ENCODE measurements at places on chromosomes 5 and 9.

- no peak for DNase-seq
Measured at GRCh38 chr9:36029202-36029601, 7.5 kb upstream of the RECK start.

GRCh38 chr9:90018688-90019087 is 413.9 kb downstream of the GADD45G start:
- no peak for DNase-seq

DNA sequence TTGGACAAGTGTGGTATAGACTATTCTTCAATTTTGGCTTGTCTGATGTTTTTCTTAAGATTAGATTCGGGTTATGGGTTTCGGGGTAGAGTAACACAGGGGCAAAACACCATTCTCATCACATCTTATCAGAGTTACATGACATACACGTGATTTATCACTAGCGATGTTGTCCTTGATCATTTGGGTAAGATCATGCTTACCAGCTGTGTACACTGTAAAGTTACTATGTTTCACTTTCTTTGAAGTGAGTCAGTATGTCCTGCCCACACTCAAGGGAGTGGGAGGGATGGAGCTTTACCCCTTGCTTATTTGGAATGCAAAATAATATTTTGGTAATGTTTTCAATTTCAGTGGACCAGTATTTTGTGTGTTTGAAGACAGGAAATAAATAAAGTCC is 101.8 kb upstream of the TAF11L2 start:
- no peak for DNase-seq

GRCh38 chr5:132300577-132301343 is 6.6 kb downstream of the SLC22A4 start:
- DNase-seq: no peak

DNA sequence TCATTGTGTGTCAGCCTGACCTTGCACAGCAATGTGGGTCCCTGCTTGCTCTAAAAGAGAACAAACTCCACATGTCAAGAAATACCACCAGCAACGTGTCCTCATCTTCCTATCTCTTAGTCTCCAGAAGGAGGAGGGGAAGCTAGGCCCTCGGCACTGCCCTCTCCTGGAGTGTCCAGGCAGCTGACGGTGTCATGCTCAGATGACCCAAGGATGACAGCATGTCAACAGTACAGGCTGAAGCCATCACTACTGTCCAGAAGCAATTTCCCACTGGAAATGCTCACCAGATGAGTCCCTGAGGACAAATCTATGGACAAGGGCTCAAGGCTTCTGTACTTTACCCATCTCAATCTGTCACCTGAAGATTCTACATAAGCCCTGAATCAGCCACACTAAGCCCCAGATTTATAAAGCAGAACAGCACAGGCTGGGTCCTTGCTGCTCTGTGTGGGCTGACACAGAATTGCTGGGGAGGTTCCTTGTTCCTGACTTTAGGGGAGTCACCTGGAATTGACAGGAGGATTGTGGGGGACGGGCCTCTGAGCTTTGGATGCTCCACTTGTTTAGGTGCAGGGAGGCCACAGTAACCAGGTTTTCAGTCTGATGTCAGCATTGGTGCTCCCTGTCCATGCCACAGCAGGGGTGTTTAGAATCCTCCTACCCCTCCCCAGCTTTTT is 210.2 kb downstream of the DAB2IP start:
- peak; percentile 36 for DNase-seq

- DNase-seq: no peak
Measured at GRCh38 chr9:36325081-36325828, 67.0 kb upstream of the GNE start.

GRCh38 chr5:152505442-152506042 is 100.5 kb upstream of the NMUR2 start:
- peak; percentile 77 for DNase-seq

- DNase-seq: peak; percentile 49
Measured at GRCh38 chr9:98807814-98808195, 335 bp downstream of the GALNT12 start.

DNA sequence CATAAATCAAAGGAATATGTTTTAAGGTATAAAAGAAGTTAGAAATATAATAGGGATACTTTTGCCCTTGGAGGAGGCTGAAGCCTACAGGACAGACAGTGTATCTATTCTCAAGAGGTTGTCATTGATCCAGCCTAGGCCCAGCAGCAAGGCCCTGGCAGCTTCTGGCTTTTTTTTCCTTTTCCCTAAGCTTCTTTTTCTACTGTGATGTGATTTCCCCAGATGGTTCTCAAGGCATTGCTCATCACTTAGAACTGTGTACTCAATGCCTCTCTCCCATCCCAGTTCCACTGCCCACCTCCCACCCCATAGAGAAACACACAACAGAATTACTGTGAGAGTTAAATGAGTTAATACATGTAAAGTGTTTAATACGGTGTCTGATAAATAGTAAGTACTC is 88.6 kb downstream of the SLC44A1 start:
- DNase-seq: no peak

DNA sequence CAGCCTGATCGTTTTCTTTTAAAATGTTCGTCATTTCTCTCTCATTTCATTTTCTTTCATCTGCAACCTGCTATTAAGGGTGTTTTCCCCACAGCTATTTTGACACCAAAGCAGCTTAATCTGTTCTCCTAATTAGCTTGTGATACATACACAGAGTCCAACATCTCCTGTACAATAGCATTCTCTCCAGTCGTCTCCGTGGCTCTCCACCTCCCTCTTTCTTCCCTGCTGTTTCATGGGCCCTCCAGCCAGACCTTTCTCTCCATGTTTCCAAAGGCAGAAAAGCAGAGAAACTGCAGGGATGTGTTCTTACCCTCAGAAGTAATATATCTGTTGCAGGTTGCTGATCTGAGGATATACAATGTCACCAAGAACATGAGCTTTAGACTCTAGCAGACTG is 88.8 kb upstream of the SPOCK1 start:
- no peak for DNase-seq

DNA sequence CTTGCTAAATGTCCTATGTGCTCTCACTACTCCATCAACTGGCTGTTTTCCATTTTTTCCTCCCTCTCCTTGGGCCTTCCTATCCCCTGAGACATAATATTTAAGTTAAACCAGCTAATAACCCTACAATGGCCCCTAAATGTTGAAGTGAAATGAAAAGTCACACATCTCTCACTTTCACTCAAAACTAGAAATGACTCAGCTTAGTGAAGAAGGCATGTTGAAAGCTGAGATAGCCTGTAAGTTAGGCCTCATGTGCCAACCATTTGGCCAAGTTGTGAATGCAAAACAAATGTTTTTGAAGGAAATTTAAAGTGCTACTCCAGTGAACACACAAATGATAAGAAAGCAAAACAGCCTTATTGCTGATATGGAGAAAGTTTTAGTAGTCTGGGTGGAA is 48.8 kb upstream of the CDH10 start:
- no peak for DNase-seq

- peak; percentile 67 for DNase-seq
Measured at GRCh38 chr5:171418316-171418981, 998 bp upstream of the FGF18 start.

DNA sequence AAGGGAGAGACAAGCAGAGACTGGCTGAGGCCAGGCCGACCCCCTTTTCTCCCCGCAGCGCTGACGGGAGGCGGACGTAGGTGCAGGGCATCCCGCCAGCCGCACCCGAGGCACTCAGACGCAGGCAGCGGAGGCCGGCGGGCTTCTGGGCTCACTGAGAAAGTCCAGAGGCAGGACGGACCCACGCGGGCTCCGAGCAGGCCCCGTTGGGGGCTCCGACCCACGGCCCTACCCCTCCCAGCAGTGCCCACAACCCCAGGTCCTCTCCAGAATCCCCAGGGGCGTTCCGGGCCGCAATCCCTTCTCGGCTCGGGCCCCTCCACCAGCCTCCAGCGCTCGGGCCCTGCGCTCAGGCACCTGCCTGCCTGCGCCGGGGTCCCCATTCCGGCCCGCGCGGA is 543 bp downstream of the MTMR12 start:
- peak; percentile 78 for DNase-seq

GRCh38 chr5:104016646-104017045 is 454.1 kb upstream of the NUDT12 start:
- no peak for DNase-seq

DNA sequence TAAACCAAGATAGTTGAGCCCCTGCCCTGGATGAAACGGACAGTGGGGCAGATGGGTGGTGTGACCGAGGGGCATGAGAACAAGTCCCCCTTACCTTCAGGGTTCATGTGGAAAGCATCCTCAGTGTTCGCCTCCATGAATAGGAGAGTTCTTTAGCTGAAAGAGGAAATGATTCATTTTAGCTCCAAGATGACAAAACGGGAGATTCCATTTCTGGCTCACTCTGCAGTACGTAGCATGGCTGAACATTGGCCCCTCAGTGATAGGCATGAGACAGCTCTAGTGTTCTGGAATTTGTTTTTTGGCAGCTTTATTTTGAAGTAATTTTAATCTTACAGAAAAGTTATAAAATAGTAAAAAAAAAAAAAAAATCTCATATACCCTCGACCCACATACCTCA is 70.2 kb upstream of the AGXT2 start:
- no peak for DNase-seq

GRCh38 chr9:72462340-72462739 is 59.1 kb upstream of the TMC1 start:
- no peak for DNase-seq

DNA sequence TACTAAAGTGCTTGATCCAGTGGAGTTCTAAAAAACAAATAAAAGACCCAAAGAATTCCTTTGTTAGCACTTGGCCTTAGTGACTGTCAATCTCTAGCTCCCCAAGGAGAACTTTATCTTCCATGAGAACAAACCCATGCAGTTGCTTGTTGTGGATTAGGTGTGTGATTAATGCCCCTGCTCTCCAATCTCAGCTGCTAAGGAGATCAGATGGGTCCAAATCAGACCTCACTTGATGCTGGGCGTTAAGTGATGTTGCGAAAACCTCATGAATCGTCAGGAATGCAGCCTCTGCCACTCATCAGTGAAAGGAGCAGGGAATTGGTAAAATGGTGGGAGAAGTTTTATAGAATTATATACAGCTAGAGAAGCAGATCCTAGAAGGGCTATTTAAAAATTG is 133.7 kb downstream of the DMAC1 start:
- no peak for DNase-seq

- DNase-seq: no peak
Measured at GRCh38 chr5:39825301-39825700, 400.5 kb upstream of the DAB2 start.

DNA sequence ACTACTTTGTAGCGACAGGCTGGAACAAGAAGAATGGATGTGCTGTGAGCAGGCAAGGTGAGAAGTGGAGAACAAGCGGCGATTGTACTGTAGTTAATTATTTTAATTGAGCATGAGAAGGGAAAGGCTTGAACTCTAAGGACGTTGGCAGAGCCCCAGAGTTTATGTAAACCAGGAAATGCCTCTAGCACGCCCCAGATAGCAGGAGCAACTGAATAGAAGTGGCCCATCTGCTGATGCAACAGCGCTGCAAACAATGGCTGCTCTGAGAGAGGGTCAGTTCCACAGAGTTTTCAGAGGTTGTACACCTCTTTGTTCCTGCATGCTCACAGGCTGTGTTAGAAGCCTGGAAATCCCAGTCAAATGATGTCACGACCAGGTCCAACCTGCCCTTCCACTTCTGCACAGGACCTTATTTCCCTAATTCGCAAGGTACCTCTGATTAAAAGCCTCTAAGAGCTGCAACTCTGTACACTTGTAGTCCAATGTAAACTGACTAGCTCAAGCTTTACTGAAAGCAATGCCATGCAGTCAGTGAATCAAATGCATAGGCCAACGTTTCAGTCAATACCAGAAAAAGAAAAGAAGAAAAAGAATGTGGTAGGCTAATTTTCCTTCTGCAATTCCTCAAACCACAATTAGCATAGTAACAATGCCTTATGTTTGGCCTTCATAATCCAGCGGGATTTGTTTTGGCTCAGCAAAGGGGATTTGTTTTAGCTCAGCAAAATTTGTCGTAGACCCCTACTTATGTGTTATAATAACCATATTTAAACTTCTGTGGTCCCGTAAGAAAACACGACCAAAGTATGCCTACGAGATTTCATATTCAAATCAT is 119.6 kb upstream of the RETREG1 start:
- DNase-seq: no peak

- DNase-seq: no peak
Measured at GRCh38 chr5:136729901-136730355, 364.6 kb upstream of the TRPC7 start.

GRCh38 chr5:40499518-40500273 is 180.0 kb upstream of the PTGER4 start:
- DNase-seq: no peak

- DNase-seq: no peak
Measured at GRCh38 chr9:123364241-123364824, 8.3 kb downstream of the CRB2 start.

DNA sequence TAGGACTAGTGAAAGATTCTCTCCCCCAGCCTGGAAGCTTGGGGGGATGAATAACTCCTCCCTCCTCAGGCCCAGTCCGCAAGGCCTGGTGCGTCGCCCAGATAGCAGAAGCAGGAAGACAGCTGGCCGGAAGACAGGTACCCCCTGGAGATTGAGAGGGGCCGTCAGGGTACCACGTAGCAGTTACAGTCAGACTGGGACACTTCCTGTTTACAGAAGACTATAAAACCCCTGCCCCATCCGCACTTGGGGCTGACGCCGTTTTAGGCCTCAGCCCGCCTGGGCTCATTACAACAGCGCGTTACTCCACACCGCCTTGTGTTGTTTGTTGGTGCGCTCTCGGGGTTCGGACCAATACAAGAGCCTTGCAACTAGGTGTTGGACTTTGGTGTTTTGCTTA is 15.4 kb downstream of the SEMA6A start:
- DNase-seq: no peak

DNA sequence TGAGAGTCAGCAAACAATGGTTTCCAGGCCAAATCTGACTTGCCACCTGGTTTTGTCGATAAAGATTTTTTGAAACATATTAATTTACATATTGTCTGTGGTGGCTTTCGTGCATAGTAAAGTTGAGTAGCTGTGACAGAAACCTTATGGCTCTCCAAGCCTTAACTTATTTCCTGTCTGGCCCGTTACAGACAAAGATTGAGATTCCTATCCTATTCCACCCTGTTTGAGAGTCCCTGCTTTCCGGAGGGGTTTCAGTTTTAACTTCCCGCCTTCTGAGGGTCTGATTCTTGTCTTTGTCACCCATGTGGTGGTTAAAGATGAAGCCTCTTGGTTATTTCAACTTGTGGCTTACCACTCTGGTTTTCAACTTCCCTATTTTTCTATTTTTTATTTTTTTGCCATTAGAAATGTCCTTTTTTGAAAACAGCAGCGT is 11.4 kb downstream of the OTULIN start:
- DNase-seq: peak; percentile 66

DNA sequence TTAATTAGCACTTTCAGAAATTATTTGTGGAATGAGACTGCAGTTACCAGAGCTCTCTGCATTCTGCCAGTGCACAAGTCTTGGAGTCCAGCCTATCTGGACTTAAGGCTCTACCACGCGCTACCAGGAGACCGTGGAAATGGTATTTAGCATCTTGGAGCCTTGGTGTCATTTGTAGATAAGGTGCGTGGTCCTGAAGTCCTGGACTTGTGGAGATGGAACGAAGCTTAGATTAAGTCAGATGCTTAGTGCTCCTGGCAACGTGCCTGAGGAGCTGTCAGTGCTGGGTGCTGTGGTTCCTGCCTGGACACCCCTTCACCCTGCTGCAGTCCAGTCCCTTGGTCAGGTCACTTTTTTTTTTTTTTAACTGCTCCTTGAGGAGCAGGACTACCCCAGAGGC is 59.7 kb downstream of the RCL1 start:
- no peak for DNase-seq

GRCh38 chr9:109477258-109478050 is 20.7 kb downstream of the PTPN3 start:
- no peak for DNase-seq

Data from NAMALWA (cell line).